ENCODE measurements at places on chromosomes 12 and 14. TPM values are rescaled to one million over a fixed set of nuclear protein-coding genes. Genes with fewer than 3 reads are reported as not detected.

The KRT83 gene
- not detected for total RNA-seq

The C1RL gene
- total RNA-seq: 12.7 TPM

- H3K27me3 ChIP-seq: no peaks in the 10 kb centered on the region
- H3K36me3 ChIP-seq: no peaks in the 10 kb centered on the region
- no peak for DNase-seq
- H3K4me3 ChIP-seq: no peak overlapping the region
- no peaks in the 10 kb centered on the region for H3K4me1 ChIP-seq
Measured at GRCh38 chr12:59895166-59895775, 299.4 kb downstream of the SLC16A7 start.

DNA sequence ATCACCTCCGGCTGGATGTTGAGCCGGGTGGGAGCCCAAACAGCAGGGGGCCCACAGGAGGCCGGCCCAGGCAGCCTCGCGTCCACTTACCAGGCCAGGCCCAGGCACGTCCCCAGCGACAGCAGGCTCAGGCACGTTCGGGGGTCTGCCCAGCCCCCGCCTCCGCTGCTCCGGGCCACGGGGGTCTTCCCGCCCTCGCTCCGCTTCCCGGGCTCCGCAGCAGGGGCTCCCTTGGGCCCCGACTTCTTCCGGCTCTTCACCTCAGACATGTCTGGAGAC is 216 bp downstream of the IKBIP start:
- no peaks in the 10 kb centered on the region for H3K27me3 ChIP-seq
- H3K27ac ChIP-seq: peak overlapping the region; percentile 91
- no peak for DNase-seq
- peak overlapping the region; percentile 97 for H3K4me3 ChIP-seq
- peaks cover 16% of the 10 kb centered on the region for H3K4me1 ChIP-seq

DNA sequence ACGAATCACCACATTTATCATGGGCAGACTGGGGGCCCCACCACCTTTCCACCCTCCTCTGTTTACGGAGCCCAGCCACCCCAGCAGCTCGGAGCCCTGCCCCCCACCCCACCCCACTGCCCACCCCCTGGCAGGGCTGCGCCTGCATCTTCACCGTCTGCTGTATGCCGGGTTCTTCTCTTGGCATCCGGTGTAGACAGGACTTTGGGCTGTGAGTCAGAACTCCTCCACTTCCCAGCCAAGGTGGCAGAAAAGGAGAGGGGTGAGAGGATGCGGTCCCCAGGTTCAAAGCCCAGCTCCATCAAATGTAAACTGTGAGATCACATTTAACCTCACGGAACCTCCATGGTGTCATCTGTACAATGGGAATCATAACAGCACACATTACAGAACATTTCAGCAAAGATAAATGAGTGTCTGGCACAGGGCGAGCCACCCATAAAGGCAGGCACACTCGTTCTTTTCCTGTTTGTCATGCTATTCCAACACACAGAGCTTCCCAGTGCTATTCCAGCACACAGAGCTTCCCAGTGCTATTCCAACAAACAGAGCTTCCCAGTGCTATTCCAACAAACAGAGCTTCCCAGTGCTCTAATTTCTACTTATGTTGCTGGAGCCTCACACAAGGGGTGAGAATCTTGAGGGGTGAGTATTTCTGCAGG is 292.7 kb upstream of the RTL1 start:
- H3K4me3 ChIP-seq: no peak overlapping the region
- H3K27me3 ChIP-seq: no peaks in the 10 kb centered on the region
- H3K36me3 ChIP-seq: no peaks in the 10 kb centered on the region
- H3K27ac ChIP-seq: no peak overlapping the region

GRCh38 chr14:68088451-68088854 is 268.9 kb downstream of the RAD51B start:
- H3K27me3 ChIP-seq: no peaks in the 10 kb centered on the region
- H3K4me1 ChIP-seq: peaks cover 6% of the 10 kb centered on the region
- H3K4me3 ChIP-seq: no peak overlapping the region
- H3K36me3 ChIP-seq: no peaks in the 10 kb centered on the region

DNA sequence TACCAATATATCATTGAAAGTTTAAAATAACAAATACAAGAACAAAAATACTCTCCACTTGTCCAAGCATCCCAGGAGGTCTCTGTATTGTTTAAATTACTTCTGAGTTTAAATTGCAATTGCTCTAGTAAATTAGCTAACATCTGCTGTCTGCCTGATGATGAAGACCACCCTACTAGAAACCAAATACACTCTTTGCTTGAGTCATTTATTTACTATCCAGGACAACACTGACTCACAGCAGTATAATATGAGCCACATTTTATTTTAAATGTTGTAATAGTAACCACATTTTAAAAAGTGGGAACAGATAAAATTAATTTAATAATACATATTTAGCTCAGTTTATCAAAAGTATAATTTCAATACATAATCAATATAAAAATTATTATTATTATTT is 62.9 kb upstream of the EEA1 start:
- H3K27ac ChIP-seq: no peak overlapping the region
- no peak overlapping the region for H3K4me3 ChIP-seq
- no peaks in the 10 kb centered on the region for H3K36me3 ChIP-seq
- H3K4me1 ChIP-seq: peaks cover 8% of the 10 kb centered on the region
- DNase-seq: no peak
- H3K27me3 ChIP-seq: no peaks in the 10 kb centered on the region

DNA sequence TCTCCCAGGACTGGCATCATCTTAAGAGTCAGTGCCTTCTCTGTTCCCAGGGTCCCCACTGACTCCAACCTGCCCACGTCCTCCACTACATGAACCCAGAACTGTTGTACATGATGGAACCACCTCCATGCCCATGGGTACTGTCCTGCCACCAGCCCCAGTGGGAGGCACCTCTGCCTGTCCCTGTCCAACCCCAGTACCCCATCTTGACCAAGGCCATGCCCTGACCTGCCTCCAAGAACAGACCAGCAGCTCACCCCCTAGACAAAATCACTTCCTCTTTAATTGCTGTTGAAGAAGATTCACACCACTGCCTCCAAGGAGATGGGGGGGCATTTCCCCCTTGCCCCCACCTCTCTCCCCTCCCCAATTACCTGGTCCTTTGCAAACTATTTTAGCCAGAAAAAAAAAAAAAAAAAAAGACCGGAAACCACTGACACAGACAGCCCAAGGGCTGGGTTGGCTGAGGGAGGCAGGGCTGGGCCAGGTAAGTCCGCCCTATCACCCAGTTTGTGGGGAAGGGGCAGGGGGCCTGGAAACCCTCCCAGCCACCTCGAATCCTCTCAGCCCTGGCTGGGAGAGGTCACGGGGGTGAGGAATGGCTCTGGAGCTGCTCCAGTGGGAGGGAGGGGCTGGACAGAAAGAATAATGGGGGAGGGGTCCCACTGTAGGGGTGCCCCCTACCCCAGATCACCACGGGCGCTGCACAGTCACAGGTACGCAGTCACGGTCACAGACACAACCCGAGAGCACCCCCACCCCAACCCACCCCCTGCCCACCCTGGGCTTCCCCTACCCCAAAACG is 13.4 kb downstream of the AGAP2 start:
- H3K27me3 ChIP-seq: no peaks in the 10 kb centered on the region
- DNase-seq: no peak
- peaks cover 20% of the 10 kb centered on the region for H3K36me3 ChIP-seq
- H3K4me3 ChIP-seq: no peak overlapping the region

DNA sequence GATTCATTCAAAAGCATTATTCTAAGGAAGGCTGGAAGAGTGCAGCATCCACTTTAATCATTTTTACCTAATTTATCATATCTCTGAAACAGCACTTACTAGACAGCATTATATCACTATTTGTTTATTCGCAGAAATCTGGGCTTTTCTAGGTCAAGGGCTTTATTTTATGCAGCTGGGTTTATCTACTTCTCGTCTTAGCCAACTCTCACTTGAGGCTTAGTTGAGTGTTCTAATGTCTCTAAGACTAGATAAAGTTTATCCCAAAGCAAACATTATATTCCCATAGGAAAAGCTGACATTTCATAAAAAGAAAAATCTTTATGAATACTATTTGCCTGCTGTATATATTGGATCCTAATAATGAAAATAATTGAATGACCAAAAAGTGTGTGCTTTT is 720.8 kb upstream of the FLRT2 start:
- H3K27me3 ChIP-seq: no peaks in the 10 kb centered on the region
- no peak for DNase-seq
- no peaks in the 10 kb centered on the region for H3K4me1 ChIP-seq
- no peaks in the 10 kb centered on the region for H3K36me3 ChIP-seq
- H3K27ac ChIP-seq: no peak overlapping the region
